Cortex of kidney (tissue), 1 donor: ENCODE measurements at places on chromosomes 3 and 15.

GRCh38 chr3:138113326-138113725, 2.1 kb downstream of the DZIP1L start:
- no peak for DNase-seq

DNA sequence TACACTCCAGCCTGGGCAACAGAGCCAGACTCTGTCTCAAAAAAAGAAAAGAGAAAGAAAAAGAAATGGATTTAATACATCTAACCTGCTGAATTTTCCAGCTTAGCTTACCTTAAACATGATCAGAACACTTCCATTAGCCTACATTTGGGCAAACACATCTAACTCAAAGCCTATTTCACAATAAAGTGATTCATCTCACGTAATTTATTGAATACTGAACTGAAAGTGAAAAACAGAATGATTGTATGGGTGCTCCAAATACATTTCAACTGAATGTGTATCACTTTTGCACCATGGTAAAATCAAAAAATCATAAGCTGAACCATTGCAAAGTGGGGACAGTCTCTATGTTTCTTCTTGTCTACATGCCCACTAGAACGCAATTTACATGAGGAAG, 9.0 kb downstream of the PIK3R4 start:
- no peak for DNase-seq

DNA sequence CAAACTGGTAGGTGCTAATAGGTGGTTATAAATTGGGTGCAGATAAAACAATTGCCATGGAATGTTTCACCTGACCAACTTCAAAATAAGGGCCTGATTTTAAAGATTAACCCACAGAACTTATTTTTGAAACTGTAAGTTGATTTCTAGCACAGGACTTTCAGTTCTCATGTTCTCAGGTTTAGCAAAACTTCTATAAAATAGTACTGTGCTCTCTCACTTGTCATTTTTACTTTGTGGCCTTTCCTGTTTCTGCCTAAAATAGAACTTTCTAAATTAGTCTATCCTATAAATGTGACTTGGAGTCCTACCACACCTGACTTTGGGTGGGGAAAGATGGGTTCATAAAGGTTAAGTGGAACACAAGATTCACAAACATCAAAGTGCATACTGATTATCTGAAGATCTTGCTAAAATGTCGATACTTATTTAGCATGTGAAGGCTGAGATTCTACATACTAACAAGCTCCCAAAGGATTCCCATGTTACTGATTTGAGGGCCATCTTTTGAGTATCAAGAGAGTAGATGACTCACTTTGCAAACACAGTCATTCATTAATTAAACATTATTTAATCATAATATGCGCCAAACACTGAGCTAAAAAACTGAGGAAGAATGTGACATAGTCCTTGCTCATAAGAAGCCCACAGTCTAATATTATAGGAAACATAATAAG, 38.6 kb downstream of the BTLA start:
- DNase-seq, result no peak

- no peak for DNase-seq
Observed at GRCh38 chr3:152396867-152397266, 128.1 kb downstream of the MBNL1 start.

DNA sequence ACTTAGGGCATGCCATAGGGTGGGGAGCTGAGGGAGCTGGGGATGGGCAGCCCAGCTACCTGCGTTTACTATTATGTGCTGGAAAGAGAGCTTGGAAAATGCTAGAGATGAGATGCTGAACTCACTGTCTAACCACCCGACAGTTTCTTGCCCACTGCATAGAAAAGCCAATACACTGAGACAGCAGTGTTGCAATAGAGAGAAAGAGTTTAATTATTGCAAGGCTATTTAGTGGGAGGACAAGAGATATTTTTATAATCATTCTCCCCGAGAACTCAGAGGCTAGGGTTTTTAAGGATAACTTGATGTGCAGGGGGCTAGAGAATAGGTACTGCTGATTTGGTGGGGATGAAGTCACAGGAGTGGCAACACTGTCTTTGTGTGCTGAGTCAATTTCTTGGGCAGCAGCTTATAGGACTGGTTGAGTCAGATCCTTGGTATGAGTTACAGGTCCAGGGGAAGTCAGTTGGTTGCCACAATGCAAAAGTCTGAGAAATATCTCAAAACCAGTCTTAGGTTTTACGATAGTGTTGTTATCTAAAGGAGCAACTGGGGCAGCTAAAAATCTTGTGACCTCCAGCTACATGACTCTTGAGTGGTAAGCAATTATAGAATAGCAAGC, 205.9 kb downstream of the GABRG3 start:
- no peak for DNase-seq
